ENCODE measurements at places on chromosomes 2 and 18.

GRCh38 chr18:3839581-3839981 lies 389.6 kb downstream of the TGIF1 start:
- DNase-seq: no peak

GRCh38 chr2:223967981-223968380 lies 10.7 kb downstream of the MRPL44 start:
- no peak for DNase-seq

- no peak for DNase-seq
Measured at GRCh38 chr2:120660771-120661459, 74.8 kb upstream of the GLI2 start.

GRCh38 chr2:9144046-9144445 lies 62.6 kb upstream of the ASAP2 start:
- DNase-seq: no peak

DNA sequence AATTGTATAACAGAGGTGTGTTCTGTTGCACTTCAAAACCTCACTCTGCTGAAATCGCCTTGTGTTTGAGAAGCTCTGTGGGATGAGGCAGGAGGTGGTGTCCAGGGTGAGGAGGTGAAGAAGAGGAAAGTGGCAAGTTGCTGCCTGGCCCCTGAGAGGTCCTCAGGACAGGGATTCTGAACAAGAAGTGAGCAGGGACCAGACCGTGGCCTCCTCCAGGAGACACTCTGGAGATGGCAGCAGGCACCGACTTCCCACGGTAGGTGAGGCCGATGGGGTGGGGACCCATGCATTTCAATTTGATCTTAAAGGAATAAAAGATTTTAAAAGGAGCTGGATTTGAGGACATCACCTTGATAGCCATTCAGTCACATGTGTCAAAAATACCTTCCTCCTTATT lies 37.5 kb upstream of the LAMA1 start:
- DNase-seq: no peak

- DNase-seq: no peak
Measured at GRCh38 chr2:178949151-178949550, 100.8 kb downstream of the CCDC141 start.

GRCh38 chr2:233124421-233125080 lies 64.4 kb downstream of the INPP5D start:
- DNase-seq: no peak

DNA sequence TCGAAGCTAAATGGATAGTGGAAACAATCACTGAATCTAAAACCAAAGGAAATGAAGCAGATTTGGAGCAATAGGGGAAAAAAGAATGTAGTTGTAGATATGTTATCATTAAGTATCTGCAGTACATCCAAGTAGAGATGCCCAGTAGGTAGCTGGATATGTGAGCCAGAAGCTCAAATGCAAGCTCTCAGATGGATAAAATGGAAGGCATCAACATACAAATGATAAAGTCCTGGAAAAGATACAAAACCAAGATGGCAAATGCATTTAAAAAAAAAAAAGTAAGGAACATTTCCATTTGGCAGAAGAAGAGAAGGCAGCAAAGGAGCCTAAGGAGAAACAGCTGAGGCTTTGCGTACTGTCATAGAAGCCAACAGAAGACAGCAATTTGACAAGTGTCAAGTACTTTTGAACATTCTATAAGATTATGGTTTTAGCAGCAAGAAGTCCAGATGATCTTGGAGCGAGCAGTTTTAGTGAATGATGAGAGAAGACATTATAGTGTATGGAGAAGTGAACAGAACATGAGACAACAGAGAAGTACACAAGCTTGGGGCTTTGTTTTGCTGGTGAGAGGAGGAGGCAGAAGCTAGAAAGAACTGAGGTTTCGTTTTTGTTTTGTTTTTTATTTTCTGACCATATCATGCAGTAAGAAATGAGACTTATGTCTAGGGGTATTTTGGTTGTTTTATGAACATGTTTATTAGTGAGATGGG lies 18.3 kb downstream of the ROCK2 start:
- DNase-seq: no peak

DNA sequence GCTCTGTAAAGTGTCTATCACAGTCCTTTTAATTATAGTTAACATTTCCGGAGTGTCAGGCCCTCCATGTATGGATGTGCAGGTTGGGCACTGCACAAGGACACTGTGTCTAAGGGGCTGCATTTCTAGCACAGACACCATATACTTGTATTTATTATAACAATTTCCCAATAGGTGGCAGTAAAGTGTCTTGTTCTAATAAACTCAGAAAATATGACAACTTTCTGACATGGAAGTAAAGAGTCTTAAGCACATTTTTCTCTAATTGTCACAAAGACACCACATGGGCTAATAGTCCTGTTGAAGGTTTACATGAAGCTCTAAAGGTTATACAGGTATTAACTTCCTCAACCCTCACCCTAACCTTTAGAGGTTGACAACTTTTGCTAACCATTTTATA lies 156.6 kb downstream of the DYSF start:
- DNase-seq: no peak

DNA sequence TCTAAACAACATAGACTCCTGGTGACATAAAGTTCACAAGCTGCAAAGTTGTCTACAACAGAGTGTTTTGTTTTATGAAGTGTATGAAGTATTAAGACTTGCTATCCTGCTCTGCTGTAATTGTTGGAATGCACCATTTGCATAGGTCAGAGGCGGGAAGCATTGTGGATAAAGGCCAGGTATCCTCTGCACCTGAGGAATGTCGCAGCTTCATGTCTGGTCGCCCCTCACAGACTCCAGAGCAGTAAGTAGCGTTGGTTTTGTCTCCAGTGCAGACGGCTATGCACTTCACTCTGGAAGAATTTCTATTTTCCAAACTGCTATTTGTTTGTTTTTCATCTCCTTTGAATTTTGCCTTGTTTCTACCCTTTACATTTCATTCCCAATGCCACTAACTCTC lies 63.1 kb downstream of the UNC80 start:
- DNase-seq: no peak

DNA sequence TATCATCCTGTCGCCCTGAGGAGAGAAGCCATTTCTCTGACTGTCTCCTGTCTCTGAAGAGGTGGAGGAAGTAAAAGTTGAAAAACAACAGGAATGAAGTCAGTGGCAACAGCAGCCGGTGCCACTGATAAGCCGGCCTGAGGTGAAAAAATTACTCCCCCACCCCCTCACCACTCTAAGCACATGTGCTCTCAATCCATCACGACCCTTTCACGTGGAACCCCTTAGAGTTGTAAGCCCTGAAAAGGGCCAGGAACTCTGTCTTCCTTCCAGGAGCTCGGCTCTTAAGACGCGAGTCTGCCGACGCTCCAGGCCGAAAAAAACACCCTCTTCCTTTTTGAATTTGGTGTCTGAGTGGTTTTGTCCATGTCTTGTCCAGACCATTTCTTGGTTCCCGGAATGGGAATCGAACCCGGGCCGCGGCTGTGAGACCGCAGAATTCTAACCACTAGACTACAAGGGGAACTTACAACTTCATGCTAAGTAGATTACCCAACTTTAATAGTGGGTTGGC lies 40.7 kb upstream of the TRIM43 start:
- DNase-seq: no peak

DNA sequence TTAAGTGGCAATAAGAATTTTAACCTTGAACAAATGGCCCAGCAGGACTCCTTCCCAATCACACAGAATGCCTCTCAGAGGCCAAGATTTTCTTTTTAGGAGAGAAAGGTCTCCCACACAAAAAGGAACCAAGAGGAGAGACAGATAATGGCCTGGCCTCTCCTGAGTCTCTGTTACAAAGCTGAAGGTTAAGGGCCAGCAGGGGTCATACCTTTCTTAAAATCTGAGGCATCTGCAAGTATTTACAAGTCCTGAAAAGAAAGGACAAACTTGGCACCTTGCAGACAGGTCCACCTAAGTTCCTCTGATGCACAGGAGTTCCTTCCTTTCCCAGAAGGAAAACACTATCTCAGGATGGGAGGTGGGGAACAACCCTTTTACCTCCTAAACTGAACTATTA lies 142.3 kb downstream of the TMEM163 start:
- DNase-seq: no peak

DNA sequence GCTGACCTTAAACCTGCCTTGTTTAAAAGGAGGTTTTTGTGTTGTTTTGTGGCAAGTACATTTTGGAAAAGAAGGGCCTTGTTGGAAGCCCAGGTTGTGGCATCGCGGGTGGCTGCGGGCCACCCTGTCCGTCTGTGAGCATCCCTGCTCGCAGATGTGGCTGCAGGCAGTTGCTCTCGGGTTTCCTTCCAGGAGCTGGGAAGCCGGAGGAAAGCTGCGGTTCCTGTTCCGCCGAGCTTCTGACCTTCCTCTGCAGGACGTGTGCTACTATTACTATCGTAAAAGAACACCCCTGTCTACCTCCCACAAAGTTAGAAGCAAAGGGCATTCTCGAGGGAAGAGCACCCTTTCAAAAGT lies 766 bp downstream of the MFF start:
- no peak for DNase-seq

DNA sequence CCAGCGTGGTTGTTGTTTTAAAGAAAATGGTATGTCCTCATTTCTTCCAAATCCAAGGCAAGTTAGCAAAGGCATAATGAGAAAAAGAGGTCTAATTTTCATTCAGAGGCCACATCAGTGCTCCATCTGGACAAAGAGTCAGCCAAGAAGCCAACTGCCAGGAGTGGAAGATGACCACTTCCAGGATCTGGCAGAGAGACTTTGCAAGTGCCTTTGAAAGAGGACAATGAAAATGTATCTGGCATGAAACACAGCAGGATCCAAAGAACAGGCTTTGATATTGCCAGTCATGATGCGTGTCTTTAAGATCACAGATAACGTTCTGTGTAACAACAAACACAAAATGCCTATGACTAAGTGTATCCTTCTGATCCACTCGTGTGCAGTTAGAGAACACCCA lies 82.8 kb downstream of the AFF3 start:
- DNase-seq: no peak

- DNase-seq: no peak
Measured at GRCh38 chr2:215361211-215361875, 49.5 kb downstream of the ATIC start.

GRCh38 chr2:201891676-201892075 lies 85.3 kb downstream of the CDK15 start:
- DNase-seq: no peak

DNA sequence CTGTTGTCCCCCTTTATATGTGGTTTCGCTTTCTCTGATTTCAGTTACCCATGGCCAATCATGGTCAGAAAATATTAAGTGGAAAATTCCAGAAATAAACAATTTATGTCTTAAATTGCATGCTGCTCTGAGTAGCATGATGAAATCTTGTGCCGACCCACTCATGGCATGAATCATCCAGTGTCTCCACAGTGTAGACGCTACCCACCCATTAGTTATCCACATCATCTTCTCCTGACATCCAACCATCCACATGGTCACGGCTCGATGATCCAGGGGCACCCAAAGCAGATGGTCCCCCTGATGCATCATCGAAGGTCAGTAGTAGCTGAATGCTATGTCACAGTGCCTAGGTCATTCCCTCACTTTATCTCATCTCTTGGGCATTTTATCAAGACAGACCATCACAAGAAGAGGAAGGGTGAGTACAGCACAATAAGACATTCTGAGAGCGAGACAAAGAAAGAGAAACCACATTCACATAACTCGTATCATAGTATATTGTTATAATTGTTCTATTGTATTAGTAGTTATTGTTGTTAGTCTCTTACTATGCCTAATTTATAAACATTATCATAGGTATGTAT lies 44.1 kb upstream of the ACKR3 start:
- DNase-seq: no peak

GRCh38 chr2:127857265-127857808 lies 618 bp downstream of the POLR2D start:
- DNase-seq: peak; percentile 3

GRCh38 chr2:161096336-161096735 lies 63.9 kb upstream of the TANK start:
- DNase-seq: no peak

- DNase-seq: no peak
Measured at GRCh38 chr2:2569836-2570235, 238.8 kb upstream of the MYT1L start.

GRCh38 chr18:78915446-78916008 lies 64.1 kb upstream of the SALL3 start:
- no peak for DNase-seq

GRCh38 chr18:70448588-70448987 lies 159.7 kb downstream of the SOCS6 start:
- DNase-seq: no peak

DNA sequence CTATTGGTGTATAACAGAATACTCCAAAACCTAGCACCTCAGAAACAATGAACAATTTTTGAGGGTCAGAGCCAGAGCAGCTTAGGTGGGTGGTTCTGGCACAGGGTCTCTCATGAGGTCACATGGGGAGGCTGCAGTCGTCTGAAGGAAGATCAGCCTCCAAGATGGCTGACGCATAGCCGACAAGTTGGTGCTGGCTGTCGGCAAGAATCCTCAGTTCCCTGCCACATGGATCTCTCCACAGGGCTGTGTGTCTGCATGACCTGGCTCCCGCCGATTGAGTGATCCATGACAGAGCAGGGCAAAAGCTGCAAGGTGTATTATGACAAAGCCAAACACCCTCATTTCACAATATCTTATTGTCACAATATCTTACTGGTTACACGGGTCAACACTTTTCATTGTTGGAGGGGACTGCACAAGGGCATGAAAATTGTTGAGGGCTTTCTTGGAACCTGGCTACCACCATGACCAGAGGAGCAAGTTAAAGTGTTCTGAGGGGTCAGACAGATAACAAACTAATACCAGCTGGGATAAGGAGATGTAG lies 4.2 kb downstream of the MYL12B start:
- DNase-seq: no peak

DNA sequence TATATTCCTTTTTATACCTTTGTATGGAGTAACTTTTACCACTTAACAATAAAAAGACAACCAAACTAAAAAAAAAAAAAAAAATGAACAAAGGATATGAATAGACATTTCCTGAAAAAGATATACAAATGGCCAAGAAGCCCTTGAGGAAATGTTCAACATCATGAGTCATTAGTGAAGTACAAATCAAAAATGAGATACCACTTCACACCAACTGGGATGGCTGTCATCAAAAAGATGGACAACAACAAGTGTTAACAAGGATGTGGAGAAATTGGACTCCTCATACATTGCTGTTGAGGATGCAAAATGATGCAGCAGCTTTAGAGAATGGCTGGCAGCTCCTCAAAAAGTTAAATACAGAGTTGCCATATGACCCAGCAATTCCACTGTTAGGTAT lies 22.6 kb upstream of the SCYGR2 start:
- DNase-seq: no peak

DNA sequence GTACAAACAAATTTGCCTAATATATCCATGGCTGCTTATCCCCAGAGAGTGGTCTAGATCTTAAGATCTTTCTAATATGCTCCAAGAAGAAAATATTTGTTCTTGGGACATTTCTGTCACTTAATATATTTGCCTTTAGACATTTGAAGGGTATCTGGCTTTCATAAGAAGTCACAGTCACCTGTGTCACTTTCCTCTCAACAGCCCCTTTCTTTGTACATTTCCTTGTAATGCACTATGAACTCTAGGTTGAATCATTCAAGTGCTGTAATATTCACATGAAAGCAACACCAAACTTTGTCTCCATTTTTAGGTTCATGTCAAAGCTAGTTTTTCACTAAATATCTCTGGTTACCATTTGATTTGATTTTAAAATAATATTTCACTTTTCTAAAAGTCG lies 41.4 kb upstream of the NABP1 start:
- no peak for DNase-seq

- no peak for DNase-seq
Measured at GRCh38 chr2:105431367-105432043, 32.7 kb upstream of the FHL2 start.
